IPS-NIHi11 (cell line): ENCODE measurements at places on chromosomes 5 and 9.
A peak's percentile ranks its signal among the peaks of the same experiment; 100 is the strongest.

DNA sequence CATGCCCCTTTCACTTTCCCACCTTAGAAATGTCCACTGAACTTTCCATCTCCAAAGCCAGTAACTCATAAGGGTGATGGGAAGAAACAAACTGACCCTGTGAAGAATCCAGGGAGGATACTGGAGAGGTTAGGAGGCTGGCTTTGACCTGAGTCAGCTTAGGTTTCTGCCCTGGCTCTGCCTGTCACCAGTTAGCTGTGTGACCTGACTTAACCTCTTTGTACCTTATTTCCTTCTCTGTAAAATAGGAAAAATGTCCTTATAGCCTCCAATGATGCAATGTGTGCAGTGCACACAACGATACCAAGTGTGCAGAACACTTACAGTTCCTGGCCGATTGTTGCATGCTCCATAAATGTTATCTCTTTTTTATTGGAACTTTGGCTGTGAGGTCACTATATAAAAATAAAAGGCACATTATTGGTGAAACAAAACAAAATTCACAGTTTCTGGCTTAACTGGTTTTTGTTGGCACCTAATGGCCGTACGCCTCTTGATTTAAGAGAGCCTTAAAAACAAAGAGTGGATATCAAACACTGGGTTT, 37.8 kb downstream of the GABRP start:
- DNase-seq, result no peak

- no peak for DNase-seq
Measured at GRCh38 chr5:149149942-149150341, 8.6 kb downstream of the ABLIM3 start.

- no peak for DNase-seq
Measured at GRCh38 chr5:83494666-83495065, 23.1 kb downstream of the VCAN start.

- peak; percentile 20 for DNase-seq
Measured at GRCh38 chr9:80359941-80360881, 788.4 kb downstream of the TLE4 start.

GRCh38 chr5:36396640-36397039, 94.9 kb upstream of the RANBP3L start:
- DNase-seq, result no peak

GRCh38 chr5:168401226-168401625, 85.0 kb upstream of the RARS1 start:
- no peak for DNase-seq

GRCh38 chr5:151406322-151406947, 41.0 kb upstream of the SLC36A1 start:
- peak; percentile 57 for DNase-seq

DNA sequence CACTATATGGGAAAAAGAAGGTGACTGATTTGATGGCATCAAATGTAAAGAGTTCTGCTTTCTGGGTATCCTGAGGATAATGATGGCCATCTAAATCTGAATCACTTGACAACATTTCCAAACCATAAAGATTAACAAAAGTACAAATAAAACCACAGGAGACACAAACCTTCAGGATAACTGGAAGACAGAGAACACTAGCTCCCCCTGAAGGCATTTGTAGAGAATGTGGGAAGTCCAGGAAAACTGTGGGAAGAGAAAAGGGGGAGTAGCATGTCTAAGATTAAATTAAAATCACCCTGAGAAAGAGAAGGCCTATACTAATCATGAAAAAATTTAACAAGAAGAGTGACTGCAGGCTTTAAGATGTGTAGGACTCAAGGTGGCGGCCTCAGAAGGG, 116.2 kb downstream of the PRELID2 start:
- peak; percentile 31 for DNase-seq

- no peak for DNase-seq
Measured at GRCh38 chr9:78892769-78893168, 595.8 kb downstream of the PSAT1 start.

GRCh38 chr9:114291064-114291474, 31.8 kb upstream of the ORM1 start:
- peak; percentile 82 for DNase-seq

- DNase-seq, result no peak
Measured at GRCh38 chr5:146337264-146337904, 1.3 kb upstream of the POU4F3 start.
